ENCODE measurements at places on chromosomes 7 and 10.

DNA sequence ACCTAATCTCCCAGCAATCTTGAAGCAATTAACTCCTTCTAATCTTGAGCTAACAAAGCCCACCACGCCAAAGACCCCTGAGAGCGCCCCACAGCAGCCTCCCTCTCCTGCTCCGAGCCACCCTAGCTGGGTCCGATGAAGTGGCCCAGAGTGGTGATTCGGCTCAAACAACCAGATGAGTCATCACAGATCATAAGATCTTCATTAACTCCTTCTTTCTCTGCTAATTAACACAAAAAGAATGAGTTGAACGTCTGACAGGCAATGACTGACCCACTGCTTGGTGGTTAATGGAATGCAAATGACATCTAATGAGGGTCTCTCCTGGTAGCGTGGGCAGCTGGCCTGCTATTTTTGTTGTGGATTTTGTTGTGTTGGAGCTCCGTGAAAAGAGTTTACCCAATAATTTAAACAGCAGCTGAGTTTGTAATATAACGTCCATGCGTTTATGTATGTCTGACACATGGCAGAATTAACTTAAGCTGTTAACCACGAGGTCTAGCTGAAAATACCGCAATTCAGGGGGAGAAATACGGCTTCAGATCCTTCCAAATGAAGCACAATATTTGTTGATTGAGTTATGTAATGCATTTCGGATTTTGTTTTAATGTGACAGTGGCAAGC is 161.4 kb downstream of the RAB11FIP2 start:
- DNase-seq = no peak

- no peak for DNase-seq
These were observed 27.4 kb downstream of the STAM start for GRCh38 chr10:17671307-17671706.

- DNase-seq = no peak
These were observed 85.6 kb downstream of the PRKG1 start for GRCh38 chr10:51159841-51160240.

- peak; percentile 35 for DNase-seq
These were observed 50.8 kb downstream of the CYTH3 start for GRCh38 chr7:6221340-6222319.

GRCh38 chr7:132901241-132901640 is 180.6 kb downstream of the CHCHD3 start:
- no peak for DNase-seq

- no peak for DNase-seq
These were observed 73.3 kb downstream of the ZMIZ1 start for GRCh38 chr10:79142064-79142491.

DNA sequence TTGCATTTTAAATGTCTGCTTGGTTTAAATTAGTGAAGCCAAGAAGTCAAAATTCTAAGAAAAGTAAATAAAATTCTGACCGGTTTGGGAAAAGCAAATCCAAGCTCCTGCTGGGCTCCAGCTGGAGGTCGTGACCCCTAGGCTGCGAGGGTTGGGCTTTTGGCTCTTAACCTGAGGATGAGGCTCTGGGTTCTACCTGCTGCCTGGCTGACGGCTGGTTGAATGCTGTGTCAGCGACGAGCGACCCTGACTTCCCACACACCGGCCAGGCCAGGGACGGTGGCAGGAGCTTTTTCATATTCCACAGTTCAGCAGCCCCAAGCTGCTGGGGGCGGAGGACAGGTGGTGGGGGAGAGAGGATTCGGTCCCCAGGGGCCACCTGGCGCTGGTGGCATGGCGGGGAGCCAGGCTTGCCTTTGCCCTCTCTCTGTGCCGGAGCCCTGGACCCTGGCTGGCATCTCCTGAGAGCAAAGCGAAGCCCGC is 843 bp upstream of the PLPP4 start:
- no peak for DNase-seq

DNA sequence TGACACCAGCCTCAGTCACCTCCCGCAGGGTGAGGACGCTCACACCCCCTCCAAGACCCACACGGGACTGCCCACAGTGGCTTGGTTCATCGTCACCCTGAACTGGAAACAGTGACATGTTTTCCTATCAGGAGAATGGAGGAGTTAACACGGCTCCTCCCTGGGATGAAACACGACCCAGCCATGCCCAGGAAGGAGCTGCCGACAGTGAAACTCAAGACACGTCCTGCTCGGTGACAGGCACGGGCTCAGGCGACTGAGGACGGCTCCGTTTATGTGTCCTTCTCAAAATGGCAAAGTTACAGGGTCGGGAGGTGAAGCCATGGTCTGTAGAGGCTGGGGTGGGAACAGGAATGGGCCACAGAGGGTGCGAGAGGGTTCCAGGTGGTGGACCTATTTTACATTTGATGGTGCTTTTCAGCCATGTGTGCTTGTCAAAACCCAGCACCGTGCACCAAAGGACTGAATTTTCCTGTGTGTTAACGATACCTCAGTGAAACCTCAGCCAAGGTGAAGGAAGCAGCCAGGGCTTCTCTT is 272.4 kb downstream of the ADARB2 start:
- DNase-seq = no peak

- DNase-seq = no peak
These were observed 45.4 kb downstream of the SLC13A1 start for GRCh38 chr7:123154231-123154860.

GRCh38 chr7:128908750-128909624 is 1.5 kb downstream of the KCP start:
- DNase-seq = no peak

DNA sequence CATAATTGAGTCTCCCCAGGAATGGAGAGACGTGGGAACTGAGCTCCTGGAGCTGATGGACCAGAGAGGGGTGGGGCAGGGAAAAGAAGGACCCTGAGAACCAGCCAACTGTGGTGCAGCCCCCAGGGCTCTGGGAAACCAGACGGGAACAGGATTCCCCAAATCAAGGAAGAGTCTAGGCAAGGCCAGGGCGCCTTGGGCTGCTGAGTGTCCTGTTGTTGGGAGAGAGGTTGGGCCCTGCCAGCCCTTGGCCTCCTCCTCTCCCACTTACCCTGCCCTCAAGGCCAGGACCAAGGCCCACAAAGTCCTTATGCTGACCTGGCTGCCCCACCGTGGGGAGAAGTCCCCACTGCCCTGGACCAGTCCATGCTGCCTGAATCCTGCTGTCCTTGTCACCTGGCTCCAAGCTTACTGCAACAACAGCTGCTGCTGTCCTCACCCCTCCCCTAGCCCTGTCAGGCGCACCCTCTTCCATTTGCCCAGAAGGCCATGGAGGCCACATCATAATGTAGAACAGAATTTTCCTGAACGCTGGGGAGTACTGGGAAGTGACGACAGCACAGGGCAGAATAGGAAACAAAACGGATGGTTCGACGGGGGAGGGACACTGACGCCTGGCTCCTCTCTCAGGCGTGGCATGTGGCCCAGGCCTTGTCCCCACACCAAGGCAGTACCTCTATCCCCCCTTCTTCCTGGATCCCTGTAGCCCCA is 132.9 kb upstream of the ZMIZ1 start:
- no peak for DNase-seq

- DNase-seq = no peak
These were observed 1010.2 kb downstream of the DNAJB9 start for GRCh38 chr7:109579901-109580300.

DNA sequence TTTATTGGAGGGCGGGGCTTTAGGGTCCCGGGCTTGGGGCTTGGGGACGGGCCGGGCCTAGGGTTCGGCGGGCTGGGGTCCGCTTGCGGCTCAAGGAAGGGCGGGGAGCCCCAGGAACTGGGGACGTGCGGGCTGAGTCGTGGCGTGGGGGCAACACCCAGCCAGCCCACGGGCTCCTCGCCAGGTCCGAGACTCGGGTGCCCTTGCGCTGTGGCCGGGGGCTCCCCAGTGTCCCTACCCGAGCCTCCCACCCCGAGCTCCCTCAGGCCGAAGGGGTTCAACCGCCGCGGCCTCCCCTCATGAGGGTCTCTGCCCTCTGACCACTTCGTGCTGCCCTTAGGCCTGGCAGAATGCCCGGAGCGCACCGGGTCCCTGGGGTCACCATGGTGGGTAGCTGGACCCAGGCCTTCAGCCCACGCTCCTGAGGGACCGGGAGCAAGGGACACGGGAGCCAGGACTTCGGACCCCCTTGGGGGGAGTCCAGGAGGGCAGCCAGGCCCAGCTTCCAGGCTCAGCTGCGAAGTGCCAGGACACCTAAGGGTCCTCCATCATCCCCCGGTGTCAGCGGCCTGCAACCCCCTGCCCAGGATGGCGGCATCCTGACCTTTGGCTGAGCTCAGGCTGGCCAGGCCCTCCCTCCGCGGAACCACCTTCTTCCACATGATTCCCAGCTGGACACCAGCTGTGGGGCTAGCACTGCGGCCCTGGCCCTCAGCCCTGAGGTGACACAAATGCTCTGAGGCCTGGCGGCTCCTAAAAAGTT is 524 bp upstream of the FUOM start:
- DNase-seq = no peak

GRCh38 chr7:67738958-67739357 is 742.3 kb downstream of the TYW1 start:
- no peak for DNase-seq

GRCh38 chr10:104043185-104043830 is 42.4 kb downstream of the COL17A1 start:
- no peak for DNase-seq

DNA sequence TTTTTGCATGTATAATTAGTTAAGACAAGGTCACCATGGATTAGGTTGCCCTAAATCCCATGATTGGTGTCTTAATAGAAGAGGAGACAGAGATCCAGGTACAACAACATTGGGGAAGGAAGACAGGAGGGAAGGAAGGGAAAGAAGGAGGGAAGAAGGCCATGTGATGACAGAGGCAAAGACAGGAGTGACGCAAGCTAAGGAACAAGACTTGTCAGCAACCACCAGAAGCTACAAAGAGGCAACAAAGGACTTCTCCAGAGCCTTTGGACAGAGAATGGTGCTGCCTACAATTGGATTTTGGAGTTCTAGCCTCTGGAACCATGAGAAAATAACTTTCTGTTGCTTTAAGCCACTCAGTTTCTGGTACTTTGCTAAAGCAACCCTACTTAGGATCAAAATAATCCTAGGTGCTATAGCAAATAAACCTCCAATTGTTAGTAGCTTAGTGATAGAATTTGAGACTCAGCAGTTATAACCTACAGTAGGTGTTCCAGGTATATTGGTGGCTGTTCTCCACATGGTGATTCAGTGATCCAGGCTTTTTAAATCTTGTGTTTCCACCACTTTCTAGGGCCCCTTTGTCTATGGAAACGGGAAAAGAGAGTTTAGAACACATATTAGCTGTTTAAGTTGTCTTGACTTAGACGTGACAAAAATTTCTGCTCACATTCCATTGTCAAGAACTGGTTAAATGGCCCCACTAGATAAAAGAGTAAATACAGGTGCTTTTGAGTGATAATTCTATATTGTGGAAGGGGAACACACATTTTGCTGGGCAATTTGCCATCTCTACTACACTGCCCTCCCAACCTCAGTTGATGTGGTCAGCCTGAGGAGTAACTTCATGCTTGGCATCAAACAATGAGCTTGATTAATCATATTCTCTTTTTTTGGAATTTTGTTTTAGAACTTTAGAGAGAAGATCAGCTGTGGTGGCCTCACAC is 70.5 kb upstream of the SP4 start:
- no peak for DNase-seq

- DNase-seq = no peak
These were observed 103.7 kb downstream of the MACC1 start for GRCh38 chr7:20113427-20114027.
